ENCODE measurements at places on chromosomes 5 and 9.

DNA sequence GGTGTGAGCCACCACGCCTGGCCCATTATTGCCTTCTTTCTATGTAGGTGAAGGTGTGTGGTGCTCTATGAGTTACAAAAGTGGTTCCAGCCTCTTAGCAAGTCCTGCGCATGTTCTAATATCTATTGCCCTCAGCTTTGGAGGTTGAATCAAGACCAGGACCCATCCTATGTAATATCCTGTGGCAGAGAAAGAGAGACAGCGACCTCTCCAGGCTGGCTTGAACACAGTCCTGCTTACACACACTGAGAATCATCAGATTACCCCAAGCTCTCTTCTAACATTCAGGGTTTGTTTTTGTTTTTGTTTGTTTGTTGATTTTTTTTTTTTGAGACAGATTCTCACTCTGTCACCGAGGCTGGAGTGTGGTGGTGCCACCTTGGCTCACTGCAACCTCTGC lies 94.7 kb upstream of the OSMR start:
- no peak for DNase-seq

DNA sequence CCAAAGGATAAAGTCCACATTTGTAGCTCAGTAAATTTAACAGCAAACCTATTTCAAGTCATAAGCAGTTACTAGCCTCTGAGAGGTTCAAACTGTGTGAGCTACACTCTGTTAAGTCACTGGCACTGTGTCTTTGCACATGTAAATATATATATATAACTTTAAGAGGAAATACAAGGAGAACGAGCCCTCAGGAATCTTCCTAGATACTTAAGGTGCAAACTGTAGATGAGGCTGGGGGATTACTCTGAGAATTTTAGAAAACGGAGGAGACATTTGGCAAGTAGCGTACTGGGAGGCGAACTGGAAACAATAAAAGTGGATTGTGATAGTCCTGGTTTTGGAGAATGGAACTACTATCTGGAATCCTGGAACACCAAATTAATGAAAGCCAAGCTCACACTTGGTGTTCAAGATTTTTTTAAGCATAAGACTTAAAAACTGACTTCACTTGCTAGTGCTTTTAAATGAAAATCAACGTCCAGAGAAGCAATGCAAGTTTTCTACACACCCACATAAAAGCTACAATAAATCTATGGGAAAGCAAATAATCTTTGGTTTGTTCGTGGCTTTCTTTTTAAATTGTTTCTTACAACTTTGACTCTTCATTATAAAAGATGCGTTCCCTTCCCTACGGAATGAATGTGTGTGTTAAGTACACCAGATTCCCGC lies 1057.0 kb upstream of the DMAC1 start:
- no peak for DNase-seq

DNA sequence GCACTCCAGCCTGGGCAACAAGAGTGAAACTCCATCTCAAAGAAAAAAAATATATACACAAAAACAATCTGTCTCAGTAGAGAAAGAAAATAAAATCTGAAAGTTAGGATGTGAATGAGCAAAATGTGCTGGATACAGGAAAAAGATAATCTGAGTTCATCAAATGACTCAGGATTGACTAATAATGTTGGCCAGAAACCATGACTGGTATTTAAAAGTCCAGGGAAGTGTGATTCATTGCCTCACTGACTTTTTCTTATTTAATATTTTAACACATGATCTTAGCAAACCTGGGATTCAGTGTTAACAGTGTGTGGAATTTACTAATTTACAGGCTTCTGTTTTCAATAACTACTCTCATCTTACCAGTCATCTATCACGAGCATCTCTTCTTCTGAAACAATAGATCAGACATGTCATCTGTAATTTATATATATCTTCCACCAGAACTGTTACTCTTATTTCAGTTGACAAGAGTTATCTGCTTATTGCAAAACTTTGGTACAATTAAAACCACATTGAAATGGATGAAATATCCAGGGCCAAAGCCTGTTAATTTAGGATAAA lies 256.7 kb downstream of the CDH12 start:
- DNase-seq: no peak

DNA sequence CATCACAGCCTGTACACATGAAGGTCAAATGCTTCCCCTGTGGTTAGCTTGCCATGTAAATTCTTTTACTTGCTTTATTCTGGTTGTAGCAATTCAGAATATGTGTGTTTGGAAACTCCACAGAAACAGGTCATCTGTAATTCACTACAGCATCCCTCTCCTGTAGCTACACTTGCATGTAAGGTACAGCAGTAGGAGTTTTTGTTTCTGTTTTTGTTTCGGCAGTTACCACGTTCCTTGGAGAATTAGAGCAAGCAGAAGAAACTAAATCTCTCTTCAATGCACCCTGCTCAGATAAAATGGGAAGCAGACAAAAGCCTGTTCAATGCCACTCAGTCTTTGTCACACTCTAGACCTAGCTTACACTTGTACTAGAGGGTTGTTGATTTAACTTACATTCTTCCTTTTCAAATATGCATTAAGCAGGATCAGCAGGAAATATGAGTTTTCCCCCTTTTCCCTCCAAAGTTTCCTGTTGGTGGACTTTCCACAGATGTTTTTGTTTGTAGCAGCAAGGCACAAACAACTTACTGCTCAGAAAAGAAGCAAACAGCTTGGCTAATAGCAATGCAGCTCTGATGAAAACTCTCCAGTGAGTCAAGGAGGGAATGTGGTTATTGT lies 80.9 kb downstream of the YIPF5 start:
- DNase-seq: no peak
